ENCODE measurements at places on chromosomes 4 and X. TPM values are rescaled to one million over a fixed set of nuclear protein-coding genes. Genes with fewer than 3 reads are reported as not detected.

- DNase-seq: no peak
Measured at GRCh38 chr4:24468071-24468470, 116.3 kb downstream of the DHX15 start.

- no peak for DNase-seq
Measured at GRCh38 chrX:74211911-74212310, 92.1 kb upstream of the ZCCHC13 start.

- DNase-seq: no peak
Measured at GRCh38 chr4:76055016-76055415, 19.1 kb upstream of the CXCL11 start.

DNA sequence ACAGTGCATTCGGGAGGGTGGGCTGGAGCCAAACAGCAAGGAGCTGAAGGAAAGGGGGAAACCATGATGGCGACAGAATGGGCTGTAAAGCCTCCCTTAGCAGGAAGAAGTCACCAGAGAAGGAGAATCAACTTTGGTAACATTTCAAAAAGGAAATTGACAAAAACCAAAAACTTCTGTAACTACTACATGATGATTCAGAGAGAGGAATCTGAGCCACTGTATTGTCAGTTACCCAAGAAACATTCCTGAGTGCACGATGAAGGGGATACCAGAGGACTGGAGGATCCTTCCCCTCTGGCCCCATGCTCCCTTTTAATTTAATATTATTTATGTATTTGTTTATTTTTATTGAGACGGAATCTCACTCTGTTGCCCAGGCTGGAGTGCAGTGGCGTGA is 26.3 kb downstream of the PDHA1 start:
- DNase-seq: no peak

GRCh38 chrX:86178906-86179305 is 30.7 kb downstream of the DACH2 start:
- DNase-seq: no peak

DNA sequence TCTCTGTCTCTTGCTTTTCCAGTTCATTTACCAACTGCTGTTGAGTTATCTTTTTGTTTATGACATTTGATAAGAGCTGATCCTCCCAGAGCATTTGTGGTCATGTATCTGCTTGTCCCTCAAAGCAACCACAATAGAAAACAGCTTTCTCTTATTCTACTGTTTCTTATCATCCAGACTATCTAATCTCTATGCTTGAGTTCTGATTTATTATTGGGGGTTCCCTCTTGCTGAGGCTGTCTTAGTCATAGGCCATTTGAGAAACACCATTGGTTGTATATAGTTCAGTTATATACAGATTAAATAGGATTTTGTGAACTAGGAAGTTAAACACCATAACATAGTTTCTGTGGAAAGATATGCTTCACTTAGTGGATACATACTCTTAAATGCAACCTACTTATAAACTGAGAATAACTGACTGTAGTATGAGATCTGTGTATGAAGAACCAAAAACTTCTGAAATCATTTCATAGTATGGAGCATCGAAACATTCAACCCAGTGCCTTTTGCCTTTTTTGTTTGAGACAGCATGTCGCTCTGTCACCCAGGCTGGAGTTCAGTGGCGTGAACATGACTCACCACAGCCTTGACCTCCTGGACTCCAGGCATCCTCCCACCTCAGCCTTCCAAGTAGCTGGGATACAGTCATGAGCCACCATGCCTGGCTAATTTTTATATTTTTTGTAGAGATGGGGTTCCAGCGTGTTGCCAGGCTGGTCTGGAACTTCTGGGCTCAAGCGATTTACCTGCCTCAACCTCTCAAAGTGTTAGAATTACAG is 75.8 kb downstream of the STIM2 start:
- no peak for DNase-seq

Gene SASH3
- total RNA-seq: not detected

Gene VSIG4
- total RNA-seq: not detected

Gene UBQLN2
- 35.0 TPM for total RNA-seq

Gene DGKK
- not detected for total RNA-seq

Gene TFE3
- total RNA-seq: 42.5 TPM

Gene MAGEA8
- not detected for total RNA-seq
